ENCODE measurements at places on chromosomes 6 and 20. TPM values are rescaled to one million over a fixed set of nuclear protein-coding genes. Genes with fewer than 3 reads are reported as not detected.

Gene CRYBG1
- 4.4 TPM for total RNA-seq

Gene BANF2
- not detected for total RNA-seq

Gene TXLNB
- 0.46 TPM for total RNA-seq

Gene CTAGE9
- total RNA-seq: not detected

Gene PSORS1C2
- not detected for total RNA-seq

Gene CDH26
- total RNA-seq: 0.14 TPM

Gene PNLDC1
- total RNA-seq: not detected

Gene RNF182
- 0.28 TPM for total RNA-seq

Gene LRRC73
- 0.65 TPM for total RNA-seq

Gene TTBK1
- total RNA-seq: not detected

Gene LY6G5C
- 0.43 TPM for total RNA-seq

Gene RAD21L1
- total RNA-seq: 0.14 TPM

Gene LGSN
- total RNA-seq: under 0.01 TPM

Gene TFAP2D
- not detected for total RNA-seq

Gene CLPSL2
- total RNA-seq: not detected

Gene COL20A1
- total RNA-seq: not detected

Gene SYCP2
- 0.57 TPM for total RNA-seq

Gene TRAPPC3L
- total RNA-seq: 0.14 TPM

Gene SIM1
- not detected for total RNA-seq

Gene ANGPT4
- total RNA-seq: not detected

Gene MRPS18B
- total RNA-seq: 36.4 TPM

Gene EYA4
- 16.6 TPM for total RNA-seq

Gene EYA2
- total RNA-seq: 0.14 TPM

Gene PTCHD4
- 3.0 TPM for total RNA-seq

Gene PRSS35
- 9.7 TPM for total RNA-seq

Gene MCHR2
- not detected for total RNA-seq

Gene ZNF318
- total RNA-seq: 3.4 TPM

Gene CGA
- 0.09 TPM for total RNA-seq

Gene DEFB123
- not detected for total RNA-seq

Gene PRSS16
- total RNA-seq: 0.28 TPM

Gene DNAH8
- 0.09 TPM for total RNA-seq

Gene CLPSL1
- total RNA-seq: not detected

Gene SPTLC3
- total RNA-seq: 2.8 TPM

Gene KCNS1
- total RNA-seq: 0.14 TPM

Gene C6orf15
- not detected for total RNA-seq

Gene KIF16B
- total RNA-seq: 14.8 TPM

Gene NMBR
- total RNA-seq: not detected

Gene PRDM13
- not detected for total RNA-seq

Gene SLC2A10
- total RNA-seq: 112 TPM

Gene TMC2
- total RNA-seq: 0.18 TPM

Gene PCSK2
- total RNA-seq: under 0.01 TPM

Gene ENTPD6
- 64.3 TPM for total RNA-seq

Gene BHLHE23
- not detected for total RNA-seq

Gene SIRPB1
- 0.71 TPM for total RNA-seq

Gene COL19A1
- total RNA-seq: 0.28 TPM

Gene MYLK4
- total RNA-seq: 0.57 TPM

Gene CDSN
- under 0.01 TPM for total RNA-seq

Gene OTOR
- total RNA-seq: not detected

Gene ERVFRD-1
- total RNA-seq: not detected

Measured in smooth muscle cell of bladder (primary cell).